ENCODE measurements at places on chromosomes 6 and 20.

DNA sequence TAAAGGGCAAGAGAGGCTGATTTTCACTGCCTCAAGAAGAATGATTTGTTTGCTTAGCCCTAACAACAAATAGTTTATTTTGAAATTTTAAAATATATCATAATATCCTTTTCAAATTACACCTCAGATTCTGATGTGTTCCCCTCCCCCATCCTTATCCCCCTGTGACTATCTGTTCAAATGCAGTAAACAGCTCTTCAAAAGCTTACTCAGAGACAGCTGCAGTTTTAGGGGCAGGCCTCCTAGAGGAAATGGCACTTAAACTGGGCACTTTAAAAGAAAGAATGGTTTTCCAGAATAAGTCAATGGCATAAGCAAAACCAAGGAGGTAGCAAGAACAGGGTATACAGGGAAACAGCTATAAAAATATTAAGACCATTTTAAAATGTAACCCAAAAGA lies 118.6 kb upstream of the UST start:
- no peak for DNase-seq

GRCh38 chr6:106309766-106310373 lies 15.7 kb downstream of the ATG5 start:
- no peak for DNase-seq

DNA sequence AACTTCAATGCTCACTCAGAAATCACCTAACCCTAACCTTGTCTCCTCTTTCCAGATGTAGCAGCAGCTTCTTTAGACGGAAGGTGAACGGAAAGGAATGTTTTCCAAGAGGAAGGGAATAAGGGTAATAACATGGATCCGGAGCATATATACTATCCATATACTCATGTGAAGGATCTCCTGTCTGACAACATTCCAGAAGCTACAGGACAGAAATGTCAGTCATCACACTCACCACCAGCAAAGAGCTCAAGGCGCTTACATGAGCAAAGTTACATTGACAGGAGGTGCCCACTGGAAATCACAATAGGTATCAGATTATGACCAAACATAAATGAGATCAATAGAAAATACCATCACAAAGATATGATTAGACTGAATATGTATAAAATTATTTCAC lies 122.1 kb upstream of the CCDC28A start:
- no peak for DNase-seq

DNA sequence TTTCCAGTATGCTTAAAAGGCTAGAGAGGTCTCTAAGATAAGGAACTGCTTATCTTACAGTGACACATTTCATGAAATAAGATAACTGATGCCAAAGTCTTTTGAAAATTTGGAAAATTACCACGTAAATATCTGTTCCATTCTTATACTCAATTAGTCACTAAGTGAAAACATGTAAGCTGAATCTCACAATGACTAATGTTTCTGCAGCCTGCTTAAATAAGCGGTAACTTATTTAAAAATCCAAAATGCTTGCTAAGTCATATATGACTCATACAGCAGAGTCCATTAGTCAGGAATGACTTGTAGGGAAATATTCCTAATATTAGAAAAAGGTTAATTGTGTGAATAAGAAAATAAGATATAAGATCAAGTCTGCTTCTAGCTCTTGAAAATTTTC lies 27.8 kb upstream of the LGSN start:
- no peak for DNase-seq

- no peak for DNase-seq
These were observed 66.2 kb upstream of the TMEM30A start for GRCh38 chr6:75350808-75351207.

DNA sequence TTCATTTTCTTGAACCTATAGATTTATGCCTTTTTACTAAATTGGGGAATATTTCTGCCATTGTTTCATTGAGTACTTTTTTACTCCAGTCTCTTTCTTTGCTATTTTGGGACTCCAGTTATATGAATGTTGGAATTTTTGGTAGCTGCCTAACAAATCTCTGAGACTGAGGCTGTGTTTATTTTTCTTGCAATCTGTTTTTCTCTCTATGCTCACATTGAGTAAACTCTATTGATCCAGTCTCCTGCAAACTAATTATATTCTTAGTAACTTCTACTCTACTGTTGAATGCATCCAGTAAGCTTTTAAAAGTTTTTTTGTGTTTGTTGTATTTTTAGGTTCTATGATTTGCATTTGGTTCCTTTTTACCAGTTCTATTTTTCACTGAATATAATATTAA lies 903.4 kb upstream of the GJE1 start:
- DNase-seq = no peak

DNA sequence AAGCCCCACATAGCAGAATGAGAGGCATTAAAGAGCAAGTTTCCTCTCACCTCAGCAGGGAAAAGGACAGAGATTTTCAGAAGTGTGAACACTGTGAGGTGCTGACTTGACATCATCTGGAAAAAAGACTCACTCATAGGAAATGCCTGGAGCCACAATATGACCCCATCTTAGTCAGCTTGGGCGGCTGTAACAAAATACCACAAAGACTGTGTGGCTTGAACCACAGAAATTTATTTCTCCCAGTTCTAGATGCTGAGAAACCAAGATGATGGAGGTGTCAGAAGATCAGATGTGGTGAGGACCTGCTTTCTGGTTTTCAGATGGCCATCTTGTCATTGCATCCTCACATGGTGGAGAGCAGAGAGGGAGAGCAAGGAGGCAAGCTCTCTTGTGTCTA lies 253.1 kb downstream of the ADGB start:
- no peak for DNase-seq

DNA sequence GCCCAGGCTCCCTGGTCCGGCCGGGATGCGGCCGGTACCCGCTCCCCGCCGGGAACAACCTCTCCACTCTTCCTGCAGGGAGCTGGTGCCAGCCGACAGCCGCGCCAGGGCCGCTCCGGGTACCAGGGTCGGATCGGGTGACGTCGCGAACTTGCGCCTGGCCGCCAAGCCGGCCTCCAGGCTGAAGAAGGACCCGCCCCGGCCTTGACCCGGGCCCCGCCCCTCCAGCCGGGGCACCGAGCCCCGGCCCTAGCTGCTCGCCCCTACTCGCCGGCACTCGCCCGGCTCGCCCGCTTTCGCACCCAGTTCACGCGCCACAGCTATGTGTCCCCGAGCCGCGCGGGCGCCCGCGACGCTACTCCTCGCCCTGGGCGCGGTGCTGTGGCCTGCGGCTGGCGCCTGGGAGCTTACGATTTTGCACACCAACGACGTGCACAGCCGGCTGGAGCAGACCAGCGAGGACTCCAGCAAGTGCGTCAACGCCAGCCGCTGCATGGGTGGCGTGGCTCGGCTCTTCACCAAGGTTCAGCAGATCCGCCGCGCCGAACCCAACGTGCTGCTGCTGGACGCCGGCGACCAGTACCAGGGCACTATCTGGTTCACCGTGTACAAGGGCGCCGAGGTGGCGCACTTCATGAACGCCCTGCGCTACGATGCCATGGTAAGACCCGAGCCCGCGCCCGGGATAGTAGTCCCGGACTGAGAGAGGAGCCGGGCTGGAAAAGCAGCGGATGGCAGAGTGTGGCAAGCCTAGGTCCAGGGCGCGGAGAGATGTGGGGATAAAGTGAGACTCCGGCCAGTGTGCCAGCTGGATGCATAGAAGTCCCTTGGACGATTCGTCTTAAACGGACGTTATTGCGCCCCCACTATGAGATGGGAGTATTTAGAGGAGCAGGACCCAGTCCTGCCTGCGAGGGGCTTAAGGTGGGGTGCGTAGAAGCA lies at the start of gene NT5E:
Gene NT5E, plus strand, starts transcription at position 266 of the 942 bp plus-strand sequence. Its CDS starts 57 bp downstream, at position 323.
- no peak for DNase-seq

GRCh38 chr6:137701942-137702341 lies 165.1 kb upstream of the TNFAIP3 start:
- DNase-seq = no peak

- DNase-seq = no peak
These were observed 74.9 kb downstream of the IGF2R start for GRCh38 chr6:160043784-160044183.

DNA sequence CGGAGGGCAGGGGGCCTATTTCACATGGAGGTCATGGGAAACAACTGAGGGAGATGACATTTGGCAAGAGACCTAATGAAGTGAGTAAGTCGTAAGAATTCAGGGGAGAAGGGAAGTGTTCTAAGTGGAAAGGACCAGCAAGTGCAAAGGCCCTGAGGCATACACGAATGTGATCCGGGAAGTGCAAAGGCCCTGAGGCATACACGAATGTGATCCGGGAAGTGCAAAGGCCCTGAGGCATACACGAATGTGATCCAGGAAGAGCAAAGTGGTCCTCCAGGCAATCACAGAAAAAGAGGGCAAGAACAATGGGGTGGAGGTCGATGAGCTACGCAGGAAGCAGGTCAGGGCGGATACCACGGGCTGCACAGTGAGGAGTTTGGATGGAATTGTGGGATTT lies 24.2 kb upstream of the EXOC2 start:
- DNase-seq = no peak

DNA sequence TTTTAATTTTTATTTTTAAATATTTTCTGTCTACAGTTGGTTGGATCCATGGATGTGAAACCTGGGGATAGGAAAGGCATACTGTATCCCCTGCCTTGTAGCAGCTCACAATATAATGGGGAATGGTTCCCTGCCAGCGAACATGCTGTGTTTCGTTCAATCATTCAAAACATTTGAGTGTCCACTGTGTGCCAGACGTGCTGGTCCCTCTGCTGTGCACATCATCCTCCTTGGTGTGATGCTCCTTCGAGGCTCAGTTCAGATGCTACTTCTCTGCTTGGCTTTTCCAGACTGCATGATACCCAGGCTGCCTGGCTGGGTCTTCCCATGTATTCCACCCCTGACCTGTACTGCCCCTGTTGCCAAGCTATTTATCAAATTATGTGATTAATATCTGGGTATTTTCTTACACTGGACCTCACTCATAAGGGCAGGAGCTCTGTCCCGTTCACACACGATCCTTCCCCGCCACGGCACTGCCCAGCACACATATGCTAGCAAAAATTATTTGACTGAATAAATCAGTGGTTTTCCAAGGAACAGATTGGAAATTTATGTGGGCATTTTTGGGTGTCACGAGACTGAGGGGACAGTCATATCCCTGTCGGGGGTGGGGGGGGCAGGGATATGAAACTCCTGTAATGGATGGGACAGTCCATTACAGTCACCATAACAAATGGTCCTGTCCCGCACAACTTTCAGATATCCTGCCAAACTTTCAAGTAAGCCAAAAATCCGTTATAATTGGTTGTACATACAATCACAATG lies 4.9 kb downstream of the SDCBP2 start:
- no peak for DNase-seq

GRCh38 chr20:57059055-57059596 lies 207.3 kb downstream of the BMP7 start:
- DNase-seq = no peak

DNA sequence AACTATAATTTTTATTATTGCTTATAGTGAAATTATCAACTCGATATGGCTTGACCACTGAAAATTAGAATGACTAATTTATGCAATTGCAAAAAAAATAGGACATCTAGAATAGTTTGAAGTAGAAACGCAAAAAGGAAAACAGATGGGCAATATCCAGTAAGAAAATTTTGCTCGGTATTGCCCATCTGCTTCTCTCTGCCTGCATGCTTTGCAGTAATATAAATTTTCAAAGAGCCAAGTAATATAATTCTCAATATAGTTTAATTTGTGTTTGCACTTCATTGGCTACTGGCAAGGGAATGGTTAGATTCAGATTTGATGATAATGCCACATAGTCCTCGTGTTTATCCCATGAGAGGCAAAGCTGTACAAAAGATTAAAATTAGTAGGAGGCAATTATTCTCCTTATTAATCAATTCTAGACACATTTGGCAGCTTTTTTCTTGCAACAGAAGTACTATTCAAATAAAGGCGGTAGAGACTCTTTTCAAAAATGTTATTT lies 27.3 kb upstream of the LAMA2 start:
- no peak for DNase-seq

DNA sequence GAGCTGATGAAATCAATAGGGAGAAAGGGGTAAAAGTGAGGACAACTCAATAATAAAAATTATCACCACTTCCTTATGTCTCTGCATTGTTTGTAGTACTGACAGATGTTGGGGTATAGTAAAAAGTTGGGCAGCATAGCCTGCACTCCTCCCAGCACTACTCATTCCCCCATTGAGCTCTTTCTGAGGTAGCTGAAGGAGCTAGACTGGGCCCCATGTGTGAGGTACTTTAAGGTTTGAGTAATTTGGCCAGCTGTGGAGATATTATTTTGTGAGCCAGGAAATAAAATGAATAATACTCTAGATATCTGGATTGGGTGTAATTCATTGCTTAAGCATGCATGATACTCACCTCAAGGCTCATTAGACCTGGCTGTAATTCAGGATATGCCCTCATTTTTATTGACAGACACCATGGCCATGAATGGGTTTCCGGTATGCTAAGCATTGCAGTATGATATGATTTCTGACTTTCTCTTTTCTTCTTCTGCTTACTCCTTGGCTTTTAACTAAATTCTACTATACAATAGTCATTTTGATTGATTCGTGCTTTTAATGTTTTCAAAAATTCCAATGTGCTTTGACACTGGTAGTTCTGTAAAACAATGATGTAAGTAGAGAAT lies 283.9 kb upstream of the RIMS1 start:
- DNase-seq = no peak

DNA sequence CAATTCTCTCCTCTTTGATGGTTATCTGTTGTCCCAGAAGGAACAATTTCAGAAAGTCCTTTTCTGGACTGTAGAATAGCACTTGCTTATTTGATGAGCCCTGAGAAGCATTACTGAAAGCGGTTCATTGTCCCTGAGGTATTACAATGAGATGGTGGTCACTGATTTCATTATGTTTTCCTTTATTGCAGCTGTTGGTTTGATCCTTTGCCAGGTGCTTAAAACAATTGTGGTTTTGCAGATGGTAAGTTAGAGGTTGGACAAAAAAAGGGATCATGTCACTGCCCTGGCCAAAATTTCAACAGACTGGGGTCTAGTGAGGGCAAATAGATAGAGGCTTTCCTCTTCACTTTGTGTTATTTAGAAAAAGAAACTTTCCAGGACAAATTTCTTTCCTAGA lies 61.9 kb downstream of the ESR1 start:
- no peak for DNase-seq

- DNase-seq = no peak
These were observed 100.1 kb upstream of the INSM1 start for GRCh38 chr20:20267685-20268370.

GRCh38 chr6:168507730-168508129 lies 66.7 kb downstream of the SMOC2 start:
- DNase-seq = no peak

- DNase-seq = no peak
These were observed 56.3 kb upstream of the EMILIN3 start for GRCh38 chr20:41422953-41423352.

GRCh38 chr6:141704151-141704550 lies 428.6 kb upstream of the GJE1 start:
- DNase-seq = no peak

Measured in stimulated activated CD4-positive, alpha-beta T cell treated with anti-CD3 and anti-CD28 coated beads, Interleukin-1b, Interleukin-23, amount 100 ng/mL, for 1 hour (primary cell).